ENCODE measurements at places on chromosomes 4 and X.

- DNase-seq = no peak
These were observed 426.5 kb upstream of the PABPC4L start for GRCh38 chr4:134628066-134628465.

GRCh38 chrX:118755633-118756032 is 28.2 kb downstream of the IL13RA1 start:
- DNase-seq = no peak

DNA sequence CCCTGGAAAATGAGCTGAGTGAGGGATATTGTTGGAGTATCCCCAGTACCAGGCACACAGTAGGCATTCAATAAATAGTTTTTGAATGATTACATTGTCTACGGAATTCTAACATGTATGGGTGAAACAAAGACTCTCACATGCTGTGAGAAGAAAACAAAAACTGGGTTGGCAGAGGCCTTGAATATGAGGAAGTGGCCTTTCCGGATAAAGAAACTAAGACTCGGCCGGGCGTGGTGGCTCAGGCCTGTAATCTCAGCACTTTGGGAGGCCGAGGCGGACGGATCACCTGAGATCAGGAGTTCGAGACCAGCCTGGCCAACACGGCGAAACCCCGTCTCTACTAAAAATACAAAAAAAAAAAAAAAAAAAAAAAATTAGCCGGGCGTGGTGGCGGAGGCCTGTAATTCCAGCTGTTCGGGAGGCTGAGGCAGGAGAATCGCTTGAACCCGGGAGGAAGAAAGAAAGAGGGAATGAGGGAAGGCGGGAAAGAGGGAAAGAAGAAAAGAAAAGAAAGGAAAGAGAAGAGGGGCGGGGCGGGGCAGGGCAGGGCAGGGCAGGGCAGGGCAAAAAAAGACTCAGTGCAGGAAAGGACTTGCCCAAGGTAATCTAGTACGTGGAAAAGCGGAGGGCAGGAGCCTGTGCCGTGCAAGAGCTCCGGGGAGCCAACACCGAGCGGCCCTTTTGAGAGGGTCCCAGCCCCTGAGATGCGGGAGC is 689 bp upstream of the TMA16 start:
- DNase-seq = no peak

DNA sequence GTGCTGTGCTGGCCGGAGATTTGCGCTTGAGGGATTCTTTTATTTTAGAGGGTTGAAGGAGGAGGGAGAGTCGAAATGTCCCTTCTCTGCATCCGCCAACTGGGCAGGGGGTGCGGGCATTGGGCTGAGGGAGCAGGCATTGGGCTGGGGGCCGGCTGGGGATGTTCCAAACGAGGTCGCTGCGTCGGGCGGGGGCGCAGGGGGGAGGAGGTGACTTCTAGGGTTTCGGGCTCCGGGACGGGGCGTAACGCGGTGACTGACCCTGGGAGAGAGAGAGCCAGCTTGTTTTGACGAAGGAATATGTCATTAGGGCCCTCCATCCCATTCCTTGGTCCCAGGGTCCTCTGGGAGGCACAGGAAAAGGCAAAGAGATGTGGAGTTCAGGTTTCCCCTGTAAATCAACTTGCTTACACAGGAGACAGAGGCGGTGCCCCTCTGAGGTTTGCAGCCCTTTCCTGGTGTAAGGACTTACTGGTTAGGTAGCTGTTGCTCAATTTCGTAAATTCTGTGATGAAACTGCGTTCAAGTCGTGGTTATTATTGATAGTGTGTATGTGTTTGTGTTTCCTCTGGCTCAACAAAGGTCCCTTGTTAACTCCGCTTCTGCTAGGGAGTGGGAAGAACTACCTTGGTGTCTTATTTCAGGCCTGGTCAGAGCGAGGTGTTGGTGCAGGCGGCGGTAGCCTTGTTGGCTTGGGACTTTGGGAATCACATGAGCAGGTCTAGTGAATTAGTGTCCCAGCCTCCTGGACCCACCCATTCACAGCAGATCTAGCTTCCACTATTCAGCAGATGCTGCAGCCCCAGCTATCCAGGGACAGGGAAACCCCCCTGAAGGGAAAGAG is 716 bp downstream of the FHIP1A start:
- no peak for DNase-seq

DNA sequence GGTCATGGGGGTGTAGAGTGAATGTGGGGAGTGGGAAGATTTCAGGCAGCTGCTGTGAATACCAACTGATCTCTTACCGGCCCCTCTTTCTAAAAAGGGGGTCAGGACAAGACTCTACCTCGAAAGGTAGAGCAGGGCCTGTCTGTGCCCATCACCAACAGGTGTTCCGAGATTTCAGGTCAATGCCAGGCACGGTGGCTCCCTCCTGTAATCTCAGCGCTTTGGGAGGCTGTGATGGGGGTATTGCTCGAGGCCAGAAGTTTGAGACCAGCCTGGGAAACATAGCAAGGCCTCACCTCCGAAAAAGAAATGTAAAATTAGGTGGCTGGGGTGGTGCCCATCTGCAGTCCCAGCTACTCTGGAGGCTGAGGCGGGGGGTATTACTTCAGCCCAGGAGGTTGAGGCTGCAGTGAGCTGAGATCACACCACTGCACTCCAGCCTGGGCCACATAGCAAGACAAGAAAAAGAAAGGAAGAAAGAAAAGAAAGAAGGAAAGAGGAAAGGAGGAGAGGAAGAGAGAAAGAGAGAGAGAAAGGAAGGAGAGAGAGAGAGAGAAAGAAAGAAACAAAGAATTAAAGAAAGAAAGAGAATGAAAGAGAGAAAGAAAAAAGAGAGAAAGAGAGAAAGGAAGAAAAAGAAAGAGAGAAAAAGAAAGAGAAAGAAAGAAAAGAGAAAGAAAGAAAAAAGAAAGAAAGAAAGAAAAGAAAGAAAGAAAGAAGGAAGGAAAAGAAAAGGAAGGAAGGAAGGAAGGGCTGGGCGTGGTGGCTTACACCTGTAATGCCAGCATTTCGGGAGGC is 50.1 kb downstream of the CRLF2 start:
- DNase-seq = peak; percentile 37

DNA sequence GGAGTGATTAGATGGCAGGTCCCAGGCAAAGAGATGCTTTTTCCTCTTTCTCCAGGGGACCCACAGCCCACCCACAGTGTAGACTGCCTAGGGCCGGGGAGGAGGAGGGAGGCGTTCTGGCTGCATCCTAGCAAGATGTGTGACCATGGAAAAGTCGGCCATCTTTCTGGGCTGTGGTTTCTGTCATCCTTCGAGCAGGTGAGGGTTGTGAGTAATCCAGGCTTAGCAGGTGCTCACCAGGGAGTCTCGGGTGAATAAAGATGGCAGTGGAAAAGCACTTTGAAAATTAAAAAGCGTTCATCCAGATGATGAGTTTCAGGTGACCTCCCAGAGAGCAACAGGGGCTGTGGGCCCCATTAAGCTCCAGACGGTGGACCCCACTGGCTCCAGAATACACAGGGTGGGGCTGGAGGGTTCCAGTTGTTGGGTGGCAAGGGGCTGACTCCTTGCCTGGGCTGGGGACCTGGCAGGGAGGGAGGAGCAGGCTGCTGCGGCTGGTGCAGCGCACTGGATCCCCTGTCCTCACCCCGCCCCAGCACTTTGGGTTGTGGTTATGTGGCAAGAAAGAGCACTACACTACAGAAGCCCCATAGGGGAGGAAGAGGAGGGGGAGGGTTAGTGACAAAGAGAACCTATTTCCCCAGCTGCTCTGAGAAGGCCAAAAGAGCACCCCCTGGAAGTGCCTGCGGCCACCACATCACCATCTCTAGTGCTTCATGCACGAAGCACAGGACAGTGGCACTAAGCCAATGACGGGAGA is 23.7 kb downstream of the ELF4 start:
- no peak for DNase-seq

DNA sequence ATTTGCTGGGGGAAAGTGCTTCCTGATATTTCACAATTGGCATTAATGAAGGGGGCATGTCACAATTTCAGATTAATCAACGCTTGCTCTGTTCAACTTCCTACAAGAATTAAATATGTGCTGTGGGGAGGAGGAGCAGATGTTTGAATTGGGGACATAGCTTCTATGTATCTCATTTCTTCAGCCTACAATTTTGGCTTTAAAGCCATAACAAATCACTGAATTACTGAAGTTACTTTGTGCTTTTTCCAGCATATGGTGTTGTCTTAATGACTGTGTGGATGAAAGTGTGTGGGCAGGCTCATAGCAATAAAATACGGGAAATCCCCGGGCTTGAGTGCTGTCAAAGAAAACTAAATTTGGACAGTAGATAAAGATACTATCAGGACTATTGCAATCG is 813 bp downstream of the TLR7 start:
- no peak for DNase-seq

DNA sequence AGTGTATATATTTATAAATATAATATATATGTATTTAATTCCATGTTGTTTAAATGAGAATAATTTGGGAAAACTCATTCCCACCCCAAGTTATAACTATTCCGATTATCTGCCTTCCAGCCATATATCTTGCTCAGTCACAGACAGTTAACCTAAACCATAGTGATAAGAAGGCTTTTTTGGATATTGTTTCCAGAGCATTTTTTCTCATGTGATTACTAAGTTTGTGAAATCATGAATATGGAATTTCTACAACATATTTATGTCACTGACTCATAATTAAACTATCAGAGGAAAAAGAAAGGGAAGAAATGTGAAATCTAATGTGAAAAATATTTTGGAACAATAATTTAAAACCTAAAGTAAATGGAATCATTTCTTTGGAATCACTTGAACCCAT is 1163.5 kb upstream of the PABPC4L start:
- DNase-seq = no peak

- DNase-seq = no peak
These were observed 35.6 kb downstream of the RAB40A start for GRCh38 chrX:103483720-103484119.

DNA sequence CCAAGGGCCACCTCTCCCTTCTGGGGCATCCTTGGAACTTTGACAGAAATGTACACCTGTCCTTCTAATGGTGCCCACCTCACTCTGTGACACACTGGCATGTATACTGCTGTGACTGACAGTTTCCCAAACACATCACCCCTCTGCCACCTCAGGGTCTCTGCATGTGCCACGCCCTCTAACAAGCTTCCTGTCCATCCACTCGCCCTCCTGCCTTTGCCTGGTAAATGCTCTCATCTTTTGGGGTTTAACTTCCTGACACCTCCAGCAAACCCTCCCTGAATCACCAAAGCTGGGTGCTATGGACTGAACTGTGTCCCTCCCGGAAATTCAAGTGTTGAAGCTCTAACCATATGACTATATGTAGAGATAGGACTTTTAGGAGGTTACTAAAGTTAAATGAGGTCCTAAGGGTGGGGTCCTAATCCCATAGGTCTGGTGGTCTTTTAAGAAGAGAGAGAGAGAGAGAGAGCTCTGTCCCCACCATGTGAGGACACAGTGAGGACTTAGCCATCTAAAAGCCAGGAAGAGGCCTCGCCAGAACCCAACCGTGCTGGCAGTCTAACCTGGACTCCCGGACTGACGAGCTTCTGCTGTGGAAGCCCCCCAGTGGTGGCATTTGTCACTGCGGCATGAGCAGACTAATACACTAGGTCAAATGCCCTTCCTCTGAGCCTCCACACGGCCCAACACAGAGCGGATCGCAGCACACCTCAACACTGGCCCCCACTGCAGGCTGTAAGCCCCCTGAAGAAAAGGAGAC is 95.6 kb downstream of the AFAP1 start:
- peak; percentile 63 for DNase-seq

DNA sequence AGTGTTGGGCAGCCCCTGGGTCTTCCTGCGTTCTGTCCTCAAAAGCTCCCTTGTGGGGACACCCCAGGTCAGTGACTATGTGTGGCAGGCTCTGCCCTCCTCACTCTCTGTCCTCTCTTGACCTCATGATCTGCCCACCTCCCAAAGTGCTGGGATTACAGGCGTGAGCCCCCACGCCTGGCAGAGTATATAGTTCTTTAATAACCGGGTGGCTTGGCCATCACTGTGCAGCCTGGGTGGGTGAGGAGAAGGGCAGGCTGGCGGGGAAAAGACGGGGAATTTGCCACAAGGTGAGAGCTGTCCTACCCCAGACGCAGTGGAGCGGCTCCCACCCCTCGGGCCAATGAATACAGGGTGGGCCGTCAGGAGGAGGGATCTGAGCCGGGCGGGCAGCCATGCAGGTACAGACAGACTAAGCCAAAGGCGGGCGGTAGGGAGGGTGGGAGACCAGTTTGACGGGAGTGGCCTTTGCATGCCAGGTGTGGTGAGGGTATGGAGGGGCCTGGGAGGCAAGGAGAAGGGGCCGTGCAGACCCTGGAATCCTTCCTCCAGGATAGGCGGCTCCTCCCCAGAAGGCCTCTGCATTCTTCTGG is 2.5 kb downstream of the SH3BP2 start:
- DNase-seq = no peak

GRCh38 chrX:69218407-69218997 is 53.2 kb upstream of the PJA1 start:
- DNase-seq = no peak

DNA sequence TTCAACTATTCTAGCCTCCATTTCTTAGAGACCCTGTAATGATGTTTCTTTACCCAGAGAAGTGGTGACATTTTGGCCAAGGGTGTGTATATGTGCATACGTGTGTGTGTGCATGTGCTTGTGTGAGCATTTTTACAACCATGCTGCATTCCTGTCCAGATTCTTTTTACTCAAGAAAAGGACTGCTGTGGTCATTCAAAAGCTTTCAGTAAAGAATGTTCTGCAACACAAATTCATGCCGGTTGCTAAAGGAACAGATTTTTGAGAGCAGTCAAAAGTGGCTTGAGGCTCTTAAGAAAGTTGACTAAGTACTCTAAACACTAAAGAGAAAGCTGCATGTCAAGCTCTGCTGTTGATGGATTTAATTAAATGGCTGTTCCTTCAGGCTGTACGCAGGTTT is 65.0 kb upstream of the FMR1 start:
- DNase-seq = no peak

GRCh38 chr4:68673143-68673542 is 2.7 kb upstream of the UGT2B15 start:
- DNase-seq = no peak

- DNase-seq = no peak
These were observed 122.3 kb downstream of the TEX13A start for GRCh38 chrX:105098201-105098600.

DNA sequence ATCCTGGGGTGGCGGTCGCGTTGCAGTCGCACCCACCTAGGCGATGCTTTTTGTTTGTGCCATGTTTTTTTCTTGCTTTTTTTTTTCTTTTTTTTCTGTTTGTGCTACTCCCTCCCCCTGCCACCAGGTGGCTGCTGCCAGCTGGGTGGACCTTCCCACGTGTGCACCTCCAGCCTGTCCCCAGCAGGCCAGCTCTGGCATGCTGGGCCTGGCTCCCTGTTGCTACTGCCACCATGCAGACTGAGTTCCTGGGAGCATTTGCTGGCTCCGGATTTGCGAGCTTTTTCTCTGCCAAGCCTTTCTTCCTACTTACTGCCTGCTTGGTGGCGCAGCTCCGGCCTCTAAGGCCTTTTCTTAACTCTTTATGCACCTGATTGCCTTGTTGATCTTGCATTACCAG is 161.2 kb upstream of the WDFY3 start:
- DNase-seq = peak; percentile 62

Measured in H1 (cell line).